ENCODE measurements at places on chromosomes 11 and 22.

DNA sequence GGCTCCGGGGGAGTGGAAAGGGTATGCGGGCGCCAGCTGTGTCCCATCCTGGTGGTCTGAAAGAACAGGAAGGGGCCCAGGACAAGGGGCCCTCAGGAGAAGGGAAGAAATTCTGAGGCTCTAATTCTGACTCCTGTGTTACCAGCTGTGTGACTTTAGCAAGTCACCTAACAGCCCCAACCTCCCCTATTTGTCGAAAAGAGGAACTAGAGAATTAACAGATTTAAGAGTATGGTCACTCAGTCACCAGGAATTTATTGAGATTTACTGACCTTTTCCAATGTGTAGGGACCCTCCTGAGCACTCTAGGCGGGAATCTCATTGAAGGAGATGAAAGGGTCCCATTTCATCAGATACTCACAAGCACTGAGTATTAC, 14.6 kb downstream of the RPS6KA4 start:
- DNase-seq: no peak

GRCh38 chr22:35033635-35034296, 32.2 kb upstream of the ISX start:
- DNase-seq: no peak

DNA sequence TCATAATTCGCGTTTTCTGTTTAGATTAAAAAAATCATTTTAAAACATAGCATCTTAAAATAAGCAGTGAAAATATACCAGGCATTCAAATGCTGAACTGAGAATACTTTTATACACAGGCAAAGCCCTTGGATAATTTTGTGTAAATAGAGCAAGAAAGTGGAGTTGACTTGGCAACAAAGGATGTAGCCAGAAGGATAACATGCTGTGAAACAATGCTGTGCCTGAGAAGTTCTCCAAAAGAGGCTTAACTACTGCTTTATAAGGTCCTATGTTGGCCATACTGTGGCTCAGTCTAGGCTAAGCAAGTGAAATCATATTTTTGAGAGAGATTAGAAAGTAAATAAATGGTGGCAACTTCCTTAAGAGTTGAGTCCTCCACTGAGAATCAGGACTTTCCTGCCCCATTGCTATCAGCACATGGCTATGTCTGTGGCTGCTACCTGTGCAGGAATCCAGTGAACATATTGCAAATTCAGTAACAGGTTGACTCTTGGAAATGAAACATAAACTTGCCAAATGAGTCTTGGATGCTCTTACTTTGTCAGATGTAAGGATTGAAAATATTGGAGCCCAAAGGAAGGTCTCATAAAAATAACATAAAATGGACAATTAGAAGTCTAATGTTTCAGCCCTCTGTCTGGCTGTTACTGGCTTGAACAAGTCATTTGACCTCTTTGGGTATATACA, 448.9 kb downstream of the LRRC4C start:
- no peak for DNase-seq

GRCh38 chr22:43789452-43789851, 22.7 kb downstream of the EFCAB6 start:
- no peak for DNase-seq

DNA sequence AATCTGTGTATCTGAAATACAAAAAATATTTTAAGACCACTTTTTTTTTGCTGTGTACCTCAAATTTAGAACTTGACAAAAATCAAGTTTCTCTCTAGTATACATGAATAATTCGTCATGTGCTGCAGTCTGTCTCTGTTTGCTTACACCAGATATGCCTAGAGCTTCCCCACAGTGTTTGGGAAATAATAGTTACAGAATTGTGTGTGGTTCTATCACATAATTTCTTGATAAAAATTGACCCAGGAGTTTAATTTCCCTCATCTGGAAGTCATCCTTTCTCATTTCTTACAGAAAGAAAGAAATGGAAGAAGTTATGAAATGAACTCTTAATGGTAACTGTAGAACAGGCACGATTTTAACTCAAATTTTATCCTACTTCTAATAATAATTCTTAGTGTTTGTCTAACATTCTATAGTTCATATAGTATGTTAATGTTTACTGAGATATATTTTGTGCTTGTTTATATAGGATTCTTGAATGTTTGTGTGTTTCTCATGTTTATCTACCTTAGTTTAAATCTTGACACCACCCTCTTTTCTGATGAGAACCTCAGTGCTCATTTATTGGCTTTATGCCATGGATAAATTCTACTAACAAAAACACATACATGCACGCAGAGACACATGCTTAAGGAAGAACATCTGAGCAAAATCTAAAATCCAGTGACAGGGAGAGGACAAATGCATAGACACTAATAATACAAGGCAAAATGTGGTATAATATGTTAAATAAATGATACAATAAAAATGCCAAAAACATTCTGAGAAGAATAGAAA, 61.4 kb upstream of the CTSC start:
- no peak for DNase-seq
